M059J (cell line): ENCODE measurements at places on chromosomes 7 and 10. TPM values are rescaled to one million over a fixed set of nuclear protein-coding genes. Genes with fewer than 3 reads are reported as not detected.

The BICC1 gene
- 28.4 and 39.1 TPM in 2 replicates for total RNA-seq

The NPY4R gene
- 2.2 and 2.9 TPM in 2 replicates for total RNA-seq

The KIF20B gene
- 21.2 and 24.3 TPM in 2 replicates for total RNA-seq

DNA sequence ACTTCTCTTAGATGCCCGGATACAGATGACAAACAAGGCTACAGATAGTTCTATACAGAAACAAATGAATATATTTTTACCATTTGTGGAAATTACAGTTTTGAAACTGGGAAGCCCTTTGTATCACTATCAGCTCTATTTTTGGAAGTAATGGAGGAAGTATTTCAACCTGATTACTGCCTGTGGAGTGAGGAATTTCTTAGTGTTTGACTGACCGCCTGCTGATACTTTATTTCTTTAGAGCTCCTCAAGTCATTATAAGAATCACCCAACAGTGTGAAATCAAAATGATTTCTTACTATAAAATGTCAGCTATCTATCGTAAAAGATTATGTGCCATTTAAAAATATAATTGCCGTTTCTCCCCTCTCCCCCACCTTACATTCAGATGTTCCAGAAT is 290.9 kb downstream of the SDK1 start:
- no peak for DNase-seq

The TNPO3 gene
- total RNA-seq: 48.1 and 70.7 TPM in 2 replicates

DNA sequence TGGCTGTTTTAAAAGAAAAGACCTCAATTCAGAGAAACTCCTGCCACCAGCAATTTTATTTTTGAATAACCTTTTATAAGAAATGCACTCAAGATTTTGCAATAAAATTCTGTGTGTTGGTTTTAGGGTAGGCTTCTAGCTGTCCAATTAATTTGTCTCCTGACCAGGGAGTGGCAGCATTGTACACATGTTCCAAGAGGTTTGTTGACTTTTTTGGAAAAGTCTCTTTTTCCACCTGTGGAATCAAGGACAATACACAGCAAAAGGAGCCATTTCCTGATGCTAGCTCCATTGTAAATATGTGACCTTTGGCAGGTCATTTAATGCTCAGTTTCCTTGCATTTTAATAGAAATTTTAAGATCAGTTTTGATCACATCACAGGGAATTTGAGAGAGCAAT is 1.8 kb downstream of the GIMAP5 start:
- DNase-seq: no peak
